Progenitor cell of endocrine pancreas (in vitro differentiated cells): ENCODE measurements at places on chromosomes 1 and 21. TPM values are rescaled to one million over a fixed set of nuclear protein-coding genes. Genes with fewer than 3 reads are reported as not detected.
A peak's percentile ranks its signal among the peaks of the same experiment; 100 is the strongest.

- H3K4me3 ChIP-seq = no peak overlapping the region
- no peak for DNase-seq
- H3K4me1 ChIP-seq = no peaks in the 10 kb centered on the region
- H3K27ac ChIP-seq = no peak overlapping the region
- H3K36me3 ChIP-seq = no peaks in the 10 kb centered on the region
- peaks cover 26% of the 10 kb centered on the region for H3K27me3 ChIP-seq
These were observed 57.7 kb upstream of the LRP8 start for GRCh38 chr1:53385276-53386225.

DNA sequence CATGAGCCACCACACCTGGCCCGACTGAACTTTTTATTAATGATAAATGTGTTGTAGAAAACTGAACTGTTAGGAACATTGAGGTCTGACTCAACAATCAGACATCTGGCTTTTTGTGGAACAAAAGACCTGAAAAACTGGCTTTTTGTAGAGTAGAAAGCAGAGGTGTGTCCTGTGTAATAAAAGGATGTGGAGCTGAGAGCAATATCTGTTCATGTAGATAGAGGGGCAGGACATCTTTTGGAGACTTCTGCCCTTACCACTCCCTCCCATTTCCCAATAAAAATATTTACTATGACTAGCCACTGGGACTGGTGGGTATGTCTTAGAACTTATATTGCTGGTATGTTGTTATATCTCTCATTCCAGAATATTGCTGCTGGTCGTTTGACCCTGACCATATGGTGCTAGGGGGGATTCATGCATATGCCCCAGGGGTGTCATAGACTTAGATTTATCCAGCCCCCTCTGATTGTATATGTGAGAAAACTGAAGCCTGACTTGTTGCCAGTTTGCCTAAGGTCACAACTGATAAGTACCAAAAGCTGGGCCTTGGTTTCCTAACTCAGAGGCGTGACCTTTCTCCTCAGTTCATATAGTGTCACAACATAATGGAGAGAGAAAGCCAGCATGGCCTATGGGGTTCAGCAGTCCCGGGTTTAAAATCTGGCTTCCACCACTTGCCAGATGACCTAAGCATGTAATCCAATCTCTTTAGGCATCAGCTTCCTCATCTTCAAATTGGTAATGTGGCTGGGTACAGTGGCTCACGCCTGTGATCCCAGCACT lies 33.5 kb upstream of the PIGV start:
- H3K27me3 ChIP-seq = no peaks in the 10 kb centered on the region
- peaks cover 25% of the 10 kb centered on the region for H3K4me1 ChIP-seq
- H3K36me3 ChIP-seq = peaks cover 23% of the 10 kb centered on the region
- peak overlapping the region; percentile 51 for H3K27ac ChIP-seq
- DNase-seq = no peak

DNA sequence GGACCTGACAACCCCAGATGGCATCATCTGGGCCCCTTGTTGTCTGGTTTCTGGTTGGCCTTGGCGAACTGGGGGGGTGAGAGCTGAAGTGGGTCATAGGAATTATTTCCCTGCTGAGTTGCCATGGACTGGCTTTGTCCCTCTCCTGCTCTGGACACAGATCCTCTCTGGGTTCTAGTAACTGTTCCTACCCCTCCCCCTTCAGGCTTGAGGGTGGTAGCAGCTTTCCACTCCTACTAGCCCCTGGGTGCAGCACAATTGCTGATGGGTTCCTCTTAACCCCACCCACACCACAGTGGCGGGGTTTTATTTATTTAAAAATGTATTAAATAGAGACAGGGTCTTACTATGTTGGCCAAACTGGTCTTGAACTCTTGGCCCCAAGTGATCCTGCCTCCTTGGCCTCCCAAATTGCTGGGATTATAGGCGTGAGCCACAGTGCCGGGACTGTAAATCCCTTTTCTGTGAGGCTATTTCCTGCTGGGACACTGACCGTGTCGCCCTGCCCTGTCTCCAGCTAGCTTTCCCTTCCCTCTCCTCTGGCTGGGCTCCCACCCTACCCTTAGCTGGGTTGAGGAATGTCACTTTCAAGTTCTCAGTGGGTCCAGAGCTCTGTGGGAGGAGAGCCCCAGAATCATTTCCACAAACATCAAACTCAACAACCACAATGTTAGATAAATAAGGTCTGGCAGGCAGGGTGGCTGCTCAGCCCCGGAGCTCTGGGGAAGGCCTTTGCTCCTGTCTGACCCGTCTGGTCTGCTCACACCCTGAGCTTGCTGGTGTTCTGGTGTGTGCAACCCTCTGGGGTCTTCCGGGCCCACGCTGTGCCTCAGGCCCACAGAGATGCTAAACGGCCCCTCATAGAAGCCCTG lies 112.7 kb upstream of the WNT4 start:
- peaks cover 35% of the 10 kb centered on the region for H3K4me1 ChIP-seq
- H3K27ac ChIP-seq = no peak overlapping the region
- peaks cover 57% of the 10 kb centered on the region for H3K27me3 ChIP-seq
- H3K4me3 ChIP-seq = no peak overlapping the region

CD34 gene
- 0.07 TPM in 1 of 2 replicates, not detected in the other for total RNA-seq

PRELP gene
- total RNA-seq = 0.04 and 0.14 TPM in 2 replicates
